Hypothalamus (tissue), 51 donors: ENCODE measurements at places on chromosomes 4 and X.

DNA sequence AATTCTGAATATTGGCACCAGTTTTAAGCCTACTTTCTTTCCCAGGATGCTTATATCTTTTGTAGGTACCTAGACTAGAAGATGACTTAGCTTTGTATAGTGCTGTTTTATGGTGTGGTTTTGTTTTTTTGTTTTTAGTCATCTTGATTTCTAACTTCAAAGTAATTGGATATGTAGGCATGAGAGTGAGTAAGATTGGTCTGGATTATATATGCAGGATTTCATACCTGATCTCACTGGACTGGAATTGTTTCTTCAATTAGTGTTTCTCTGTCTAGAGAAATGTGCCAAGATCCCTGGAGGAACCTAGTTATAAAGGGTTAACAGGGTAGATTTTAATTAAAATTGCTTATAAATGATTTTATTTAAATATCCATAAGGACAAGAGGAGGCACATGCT is 23.1 kb downstream of the NAP1L5 start:
- no peak for DNase-seq

DNA sequence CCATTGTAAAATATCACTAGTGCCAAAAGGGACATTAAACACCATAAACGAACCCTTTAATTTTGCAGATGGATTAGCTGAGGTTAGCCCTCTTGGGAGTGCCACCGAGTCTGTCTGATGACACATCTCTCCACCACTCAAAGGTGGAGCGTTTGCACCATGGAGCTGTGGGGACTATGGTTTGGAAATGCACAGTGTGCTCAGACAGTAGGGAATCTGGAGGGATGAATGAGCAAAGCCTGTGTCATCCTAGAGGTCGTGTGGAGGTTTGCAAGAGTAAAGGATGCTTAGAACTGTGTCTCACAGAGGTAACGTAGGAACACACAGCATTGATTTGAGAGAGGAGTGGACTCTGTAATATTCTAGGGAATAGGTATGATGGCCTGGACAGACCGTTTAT is 93.7 kb downstream of the CLNK start:
- no peak for DNase-seq

DNA sequence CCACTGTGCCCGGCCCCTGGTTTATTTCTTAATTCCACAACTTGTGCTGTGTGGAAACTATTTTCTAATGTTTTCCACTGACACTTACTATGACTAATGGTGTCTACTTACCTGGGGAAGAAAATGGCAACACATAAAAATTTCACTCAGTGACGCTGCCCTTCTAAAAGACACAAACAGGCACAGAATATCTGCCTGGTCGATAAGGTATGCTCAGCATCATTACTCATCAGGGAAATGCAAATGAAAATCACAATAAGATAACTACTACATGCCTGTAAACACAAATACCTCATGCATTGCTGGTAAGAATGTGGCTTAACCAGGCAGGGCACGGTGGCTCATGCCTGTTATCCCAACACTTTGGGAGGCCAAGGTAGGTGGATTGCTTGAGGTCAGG is 61.6 kb downstream of the UBE2K start:
- DNase-seq, result no peak

GRCh38 chr4:174222266-174222872 is 61.1 kb downstream of the FBXO8 start:
- DNase-seq, result no peak

DNA sequence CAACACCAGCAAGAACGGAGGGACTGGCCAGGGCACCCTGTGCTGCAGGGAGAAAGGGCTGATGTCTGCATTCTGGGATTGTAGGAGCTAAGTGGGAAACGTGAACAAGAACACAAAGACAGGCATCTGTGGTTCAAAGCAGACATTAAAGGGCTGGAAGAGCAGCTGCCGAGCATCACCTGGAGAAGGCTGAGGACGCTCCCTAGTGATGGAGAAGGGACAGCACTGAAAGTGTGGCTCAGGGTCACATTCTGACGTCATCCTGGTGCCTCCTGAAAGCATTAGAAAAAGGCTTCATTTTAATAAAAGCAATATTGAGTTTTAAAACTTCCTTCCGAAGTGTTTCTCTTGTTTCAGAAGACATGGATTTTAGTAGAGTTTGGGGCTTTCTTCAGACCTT is 62.3 kb downstream of the CLDN22 start:
- DNase-seq, result no peak

DNA sequence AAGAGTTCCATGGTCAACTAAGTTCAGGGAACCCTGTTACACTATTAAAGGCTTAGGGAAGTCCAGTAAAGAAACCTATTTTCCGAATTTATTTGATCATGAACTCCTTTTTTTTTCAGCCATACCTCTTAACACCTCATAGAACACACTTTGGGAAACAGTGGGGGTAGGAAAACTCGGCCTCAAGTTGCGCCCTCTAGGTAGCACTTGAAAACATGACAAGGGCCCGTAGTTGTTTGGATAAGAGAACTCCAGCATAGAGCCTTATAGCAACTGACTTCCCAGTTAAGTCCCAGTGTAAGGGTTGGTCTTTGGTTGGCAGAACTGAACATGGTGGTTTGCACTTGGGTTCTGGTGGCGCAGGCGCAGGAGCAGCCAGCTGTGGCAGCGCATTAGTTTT is 14.4 kb downstream of the OGT start:
- DNase-seq, result no peak

- DNase-seq, result no peak
Measured at GRCh38 chrX:40976981-40977380, 108.3 kb upstream of the USP9X start.

- no peak for DNase-seq
Measured at GRCh38 chr4:75895744-75896314, 6.4 kb downstream of the PPEF2 start.

GRCh38 chr4:158201876-158202275 is 8.4 kb upstream of the TMEM144 start:
- DNase-seq, result no peak

- DNase-seq, result no peak
Measured at GRCh38 chr4:151012820-151013219, 2.3 kb downstream of the LRBA start.

DNA sequence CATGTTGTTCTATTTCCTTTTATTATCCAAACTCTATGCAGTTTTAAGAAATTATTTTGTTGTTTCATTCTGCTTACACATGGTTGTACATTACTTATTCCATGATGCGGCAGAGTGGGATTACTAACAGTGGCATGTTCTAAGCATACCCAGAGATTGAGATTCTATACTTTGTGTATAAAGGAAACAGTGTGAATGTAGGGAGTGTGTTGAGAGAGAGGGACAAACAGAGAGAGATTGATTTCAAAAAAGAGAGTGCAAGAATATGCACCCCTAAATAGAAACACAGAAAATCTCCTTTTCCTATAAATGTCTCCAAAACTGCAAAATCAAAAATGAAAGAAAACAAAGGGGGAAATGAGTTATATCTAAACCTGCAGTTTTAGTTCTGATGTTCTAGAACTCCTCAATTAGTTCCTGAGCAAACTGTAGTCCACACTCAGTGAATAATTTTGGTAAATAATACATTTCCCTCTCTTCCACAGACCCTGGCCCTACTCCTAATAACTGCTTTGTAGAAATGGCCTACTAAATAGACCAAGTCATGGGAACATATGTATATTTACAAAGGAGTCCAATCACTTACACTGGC is 31.0 kb downstream of the SLC9B1 start:
- DNase-seq, result no peak

- DNase-seq, result no peak
Measured at GRCh38 chr4:25081866-25082471, 51.2 kb upstream of the LGI2 start.

- no peak for DNase-seq
Measured at GRCh38 chr4:1684506-1685234, 557 bp upstream of the FAM53A start.

GRCh38 chr4:25320773-25321172 is 8.2 kb downstream of the ZCCHC4 start:
- DNase-seq, result no peak

DNA sequence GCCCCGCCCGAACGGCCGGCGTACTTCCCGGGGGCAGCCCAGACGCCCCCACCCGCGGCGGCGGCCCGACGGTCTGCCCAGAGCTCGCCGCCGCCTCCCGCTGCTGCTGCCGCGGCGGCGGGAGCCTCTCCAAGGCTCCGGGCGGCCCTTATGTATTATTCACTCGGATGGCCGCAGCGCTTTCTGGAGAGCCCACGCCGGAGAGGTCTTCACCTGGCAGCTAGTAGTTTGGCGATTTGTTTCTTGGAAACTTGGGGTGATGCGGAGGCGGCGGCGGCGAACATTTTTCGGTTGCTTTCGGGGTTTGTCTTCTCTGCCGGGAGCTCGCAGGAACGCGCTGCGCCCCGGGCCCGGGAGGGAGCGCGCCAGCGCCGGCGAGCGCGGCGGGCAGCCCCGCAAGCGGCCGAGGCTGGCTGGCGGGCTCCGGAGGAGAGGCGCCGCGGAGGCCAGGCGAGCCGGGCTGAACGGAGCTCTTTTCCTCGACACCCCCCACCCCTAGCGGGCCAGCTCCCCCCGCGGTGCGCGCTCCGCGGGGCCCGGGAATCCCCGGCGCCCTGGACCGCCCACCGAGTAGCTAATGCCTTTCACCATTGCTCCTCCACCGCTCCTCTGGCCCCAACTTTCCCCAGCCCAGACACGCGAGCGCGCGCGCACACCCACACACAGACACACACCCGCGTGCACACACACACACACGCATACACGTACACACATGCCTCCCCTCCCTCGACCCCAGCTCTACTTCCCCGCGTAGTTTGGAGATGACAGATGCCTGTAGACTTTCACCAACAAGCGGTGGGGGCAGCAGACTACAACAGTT is 113.5 kb downstream of the DHX15 start:
- DNase-seq, result peak; percentile 12

- no peak for DNase-seq
Measured at GRCh38 chrX:150790021-150790420, 96.8 kb downstream of the MTMR1 start.

GRCh38 chr4:114729068-114729738 is 130.6 kb downstream of the UGT8 start:
- DNase-seq, result no peak

- DNase-seq, result no peak
Measured at GRCh38 chrX:17860811-17861488, at the start of gene RAI2. Gene RAI2 (minus strand): TSS chrX:17861298. CDS start chrX:17802010, 59,288 bp downstream.

- no peak for DNase-seq
Measured at GRCh38 chr4:186940476-186940875, 216.8 kb upstream of the FAT1 start.

GRCh38 chr4:7524843-7525242 is 90.1 kb upstream of the PSAPL1 start:
- DNase-seq, result no peak
